Uterus (tissue), 4 donors: ENCODE measurements at places on chromosomes 5 and 9.
A peak's percentile ranks its signal among the peaks of the same experiment; 100 is the strongest.

DNA sequence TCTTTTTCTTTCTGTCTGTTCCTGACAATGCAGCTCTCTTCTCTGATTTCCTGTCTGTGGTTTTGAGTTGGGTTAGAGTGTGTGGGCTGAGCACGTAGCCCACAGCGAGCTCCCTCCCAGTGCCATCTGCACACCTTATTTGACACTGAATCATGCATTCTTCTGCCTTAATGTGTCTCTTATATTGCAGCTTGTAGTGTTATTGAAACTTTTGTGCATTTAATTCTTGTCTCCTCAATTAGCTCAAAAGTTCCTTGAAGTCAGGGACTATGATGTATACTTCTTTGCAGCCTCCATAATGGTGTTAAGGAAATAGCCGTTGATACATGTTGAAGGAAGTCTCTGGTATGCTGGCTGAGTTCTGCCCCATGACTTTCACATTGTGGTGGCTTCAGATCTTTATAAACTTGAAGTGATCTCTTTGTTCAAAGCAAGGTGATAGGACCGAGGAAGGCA is 576.2 kb upstream of the CLINT1 start:
- DNase-seq, result no peak
- no peak overlapping the region for H3K27ac ChIP-seq
- no peak overlapping the region for H3K4me3 ChIP-seq
- no peaks in the 10 kb centered on the region for H3K36me3 ChIP-seq
- H3K4me1 ChIP-seq, result peaks cover 5% of the 10 kb centered on the region

- no peak overlapping the region for H3K4me3 ChIP-seq
- H3K27me3 ChIP-seq, result no peaks in the 10 kb centered on the region
- no peaks in the 10 kb centered on the region for H3K36me3 ChIP-seq
- no peaks in the 10 kb centered on the region for H3K4me1 ChIP-seq
- H3K27ac ChIP-seq, result no peak overlapping the region
Observed at GRCh38 chr9:9998491-9999287, 614.1 kb downstream of the PTPRD start.

DNA sequence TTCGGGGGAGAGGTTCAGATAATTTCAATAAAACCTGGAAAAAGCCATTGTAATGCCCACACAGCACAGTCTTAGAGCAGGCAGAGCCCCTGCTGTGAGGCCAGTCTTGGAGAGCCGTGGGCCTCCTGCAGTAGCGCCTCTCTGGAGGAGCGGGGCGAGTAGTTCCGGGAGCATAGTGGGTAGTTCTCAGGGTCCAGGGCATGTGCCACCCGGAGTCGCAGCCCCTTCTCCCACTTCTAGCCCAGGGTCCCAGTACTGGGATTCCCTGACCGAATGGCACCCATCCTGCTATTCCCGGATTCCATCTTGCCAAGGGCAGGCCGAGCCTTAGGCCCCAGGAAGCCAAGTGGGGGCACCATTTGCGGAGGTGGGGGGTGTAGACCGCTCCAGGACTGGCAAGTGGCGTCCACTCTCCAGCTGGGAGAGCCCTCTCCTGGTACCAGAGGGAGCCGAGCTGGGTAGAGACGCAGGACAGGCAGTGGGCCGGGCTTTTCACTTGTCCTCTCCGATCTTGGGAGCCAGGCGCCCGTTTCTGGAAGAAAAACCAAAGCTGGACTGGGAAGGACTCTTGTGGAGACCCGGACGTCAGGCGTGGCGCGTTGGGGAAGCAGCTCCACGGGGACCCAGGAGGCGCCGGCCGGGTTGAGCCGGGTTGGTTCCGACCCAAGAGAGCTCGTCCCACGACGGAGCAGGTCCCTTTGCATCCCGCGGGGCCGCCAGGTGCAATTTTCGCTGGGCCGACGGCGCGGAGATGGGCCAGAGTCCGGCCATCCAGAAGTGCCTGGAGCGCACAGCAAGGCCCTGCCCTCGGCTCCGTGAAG is 12.1 kb downstream of the PROP1 start:
- H3K36me3 ChIP-seq, result no peaks in the 10 kb centered on the region
- no peak for DNase-seq
- H3K4me1 ChIP-seq, result no peaks in the 10 kb centered on the region

GRCh38 chr5:107025712-107026497 is 644.8 kb downstream of the EFNA5 start:
- H3K27ac ChIP-seq, result no peak overlapping the region
- DNase-seq, result no peak
- no peaks in the 10 kb centered on the region for H3K36me3 ChIP-seq
- no peak overlapping the region for H3K4me3 ChIP-seq
- H3K27me3 ChIP-seq, result no peaks in the 10 kb centered on the region
- H3K4me1 ChIP-seq, result no peaks in the 10 kb centered on the region

DNA sequence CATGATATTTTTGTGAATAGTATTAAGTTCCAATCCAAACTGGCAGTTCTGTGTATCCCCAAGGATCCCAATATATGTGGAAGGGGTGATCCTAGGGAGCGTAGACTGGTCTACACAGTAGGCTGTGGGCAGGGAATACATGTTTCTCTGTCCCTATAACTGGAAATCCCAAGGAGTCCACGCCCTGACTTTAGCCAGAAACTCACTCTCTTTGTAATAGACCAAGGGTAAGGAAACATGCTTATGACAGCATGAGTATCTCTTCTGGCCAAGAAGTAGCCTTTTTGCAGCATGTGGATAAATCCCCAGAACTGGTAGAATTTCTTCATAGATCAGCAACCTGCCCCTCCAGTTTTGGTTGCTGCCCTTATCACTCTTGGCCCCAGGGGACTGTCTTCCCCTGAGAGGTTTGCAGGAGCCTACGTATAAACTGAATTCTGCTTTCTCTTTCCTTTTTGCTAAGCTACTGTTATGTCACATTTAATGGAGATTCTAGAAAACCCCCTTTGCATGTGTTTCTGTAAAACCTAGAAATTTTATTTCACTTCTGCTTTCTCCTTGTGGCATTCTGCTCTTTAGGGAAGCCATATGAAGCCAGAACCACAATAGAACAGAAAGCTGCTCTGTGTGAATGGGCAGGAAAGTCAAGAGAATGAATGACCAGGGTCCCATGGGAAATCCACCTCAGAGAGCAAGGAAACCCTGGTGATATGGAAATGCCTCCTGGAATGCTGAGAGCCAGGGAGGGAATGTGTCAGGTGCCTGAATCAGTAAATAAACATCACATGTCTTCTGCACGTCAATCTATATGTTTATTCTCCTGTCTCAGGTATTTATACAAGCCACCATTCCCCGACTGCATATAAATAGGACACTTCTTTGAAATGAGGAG is 3.5 kb downstream of the IFNA2 start:
- H3K36me3 ChIP-seq, result no peaks in the 10 kb centered on the region
- H3K27ac ChIP-seq, result no peak overlapping the region
- DNase-seq, result no peak
- H3K4me1 ChIP-seq, result no peaks in the 10 kb centered on the region

GRCh38 chr5:148416416-148416815 is 32.7 kb downstream of the FBXO38 start:
- H3K36me3 ChIP-seq, result no peaks in the 10 kb centered on the region
- no peak for DNase-seq
- no peak overlapping the region for H3K27ac ChIP-seq

- H3K27me3 ChIP-seq, result no peaks in the 10 kb centered on the region
- peak overlapping the region; percentile 89 for H3K27ac ChIP-seq
- H3K4me3 ChIP-seq, result no peak overlapping the region
- no peak for DNase-seq
- H3K4me1 ChIP-seq, result peaks cover 23% of the 10 kb centered on the region
Observed at GRCh38 chr9:127905004-127905728, 5.8 kb upstream of the ST6GALNAC6 start.

GRCh38 chr5:135973323-135974020 is 18.7 kb upstream of the LECT2 start:
- no peaks in the 10 kb centered on the region for H3K27me3 ChIP-seq
- H3K27ac ChIP-seq, result no peak overlapping the region
- no peaks in the 10 kb centered on the region for H3K36me3 ChIP-seq
- no peak overlapping the region for H3K4me3 ChIP-seq

DNA sequence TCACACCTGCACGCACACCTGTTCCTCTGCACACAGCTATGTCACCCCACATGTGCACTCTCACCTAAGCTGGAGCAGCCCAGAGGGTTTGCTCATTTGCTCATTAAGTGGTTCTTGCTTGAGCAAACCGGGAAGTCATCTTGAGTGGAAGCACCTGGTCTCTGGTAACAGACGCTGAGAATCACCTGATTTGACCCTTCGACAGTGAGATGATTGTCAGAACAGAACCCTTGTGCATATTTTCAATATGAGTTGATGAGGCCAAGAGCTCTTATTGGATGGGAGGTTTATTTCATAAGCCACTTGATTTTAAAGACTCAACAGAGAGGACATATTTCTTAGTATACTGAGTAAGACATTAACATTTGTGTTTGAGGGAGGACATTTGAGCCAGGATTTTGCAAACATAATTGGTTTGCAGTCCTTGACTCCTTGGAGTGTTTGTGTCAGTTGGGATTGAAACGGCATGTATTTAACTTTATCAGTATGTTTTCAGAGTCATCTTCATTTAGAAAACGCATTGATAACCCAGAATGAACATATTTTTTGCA is 22.1 kb upstream of the LPCAT1 start:
- H3K27me3 ChIP-seq, result no peaks in the 10 kb centered on the region
- no peak for DNase-seq
- no peak overlapping the region for H3K27ac ChIP-seq
- H3K36me3 ChIP-seq, result no peaks in the 10 kb centered on the region
- H3K4me3 ChIP-seq, result no peak overlapping the region
